ENCODE measurements at places on chromosomes 2 and 18.

DNA sequence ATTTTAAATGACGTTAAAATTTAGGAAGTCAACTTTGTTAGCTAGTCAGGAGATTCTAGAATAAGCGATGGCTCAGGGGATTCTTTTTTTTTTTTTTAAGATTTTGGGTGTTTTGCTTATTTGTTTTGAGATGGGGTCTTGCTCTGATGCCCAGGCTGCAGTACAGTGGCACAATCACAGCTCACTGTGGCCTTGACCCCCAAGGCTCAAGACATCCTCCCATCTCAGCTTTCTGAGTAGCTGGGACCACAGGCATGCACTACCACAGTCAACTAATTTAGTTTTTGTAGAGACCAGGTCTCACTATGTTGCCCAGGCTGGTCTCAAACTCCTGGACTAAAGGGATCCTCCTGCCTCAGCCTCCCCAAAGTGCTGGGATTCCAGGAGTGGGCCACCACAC is 16.9 kb downstream of the ATL2 start:
- no peak for DNase-seq

GRCh38 chr2:109311771-109312170 is 182.8 kb downstream of the SH3RF3 start:
- DNase-seq: no peak

DNA sequence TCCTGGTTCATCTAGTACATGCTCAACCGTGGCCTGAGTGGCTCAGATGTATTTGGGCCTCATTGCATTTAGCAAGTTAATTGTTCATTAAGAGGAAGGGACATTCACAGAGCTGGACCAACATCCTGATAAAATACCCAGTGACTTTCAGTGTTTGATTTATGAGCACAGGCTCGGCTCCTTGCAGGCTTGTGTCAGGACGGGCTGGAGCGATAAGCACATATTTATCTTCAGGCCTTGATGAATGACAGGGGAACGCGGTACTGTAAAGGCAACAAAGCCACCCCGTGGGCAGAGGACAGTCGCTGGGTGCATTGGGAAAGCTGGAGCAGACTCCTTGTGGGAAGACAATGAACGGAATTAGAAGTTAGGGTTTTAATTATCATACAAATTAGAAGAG is 548.6 kb upstream of the HS6ST1 start:
- DNase-seq: no peak

GRCh38 chr2:159381574-159381973 is 95.1 kb upstream of the WDSUB1 start:
- DNase-seq: no peak
